AG10803 (cell line): ENCODE measurements at places on chromosomes 3 and 15.

- peak; percentile 39 for DNase-seq
Observed at GRCh38 chr3:184289426-184289938, 9.6 kb upstream of the PSMD2 start.

GRCh38 chr3:38545983-38546382 is 49.8 kb downstream of the EXOG start:
- no peak for DNase-seq

GRCh38 chr15:23539892-23540291 is 25.6 kb upstream of the MKRN3 start:
- DNase-seq, result no peak

DNA sequence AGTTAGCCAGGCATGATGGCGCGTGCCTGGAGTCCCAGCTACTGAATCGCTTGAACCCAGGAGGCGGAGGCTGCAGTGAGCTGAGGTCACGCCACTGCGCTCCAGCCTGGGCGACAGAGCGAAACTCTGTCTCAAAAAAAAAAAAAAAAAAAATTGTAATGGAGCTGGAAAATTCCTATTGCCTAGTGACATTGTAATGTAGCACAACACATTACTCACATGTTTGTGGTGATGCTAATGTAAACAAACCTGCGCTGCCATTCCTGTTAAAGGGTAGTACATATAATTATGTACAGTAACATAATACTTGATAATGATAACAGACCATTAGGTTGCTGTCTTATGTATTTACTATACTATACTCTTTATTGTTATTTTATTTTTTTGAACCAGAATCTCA is 39.1 kb downstream of the KNL1 start:
- DNase-seq, result peak; percentile 44

DNA sequence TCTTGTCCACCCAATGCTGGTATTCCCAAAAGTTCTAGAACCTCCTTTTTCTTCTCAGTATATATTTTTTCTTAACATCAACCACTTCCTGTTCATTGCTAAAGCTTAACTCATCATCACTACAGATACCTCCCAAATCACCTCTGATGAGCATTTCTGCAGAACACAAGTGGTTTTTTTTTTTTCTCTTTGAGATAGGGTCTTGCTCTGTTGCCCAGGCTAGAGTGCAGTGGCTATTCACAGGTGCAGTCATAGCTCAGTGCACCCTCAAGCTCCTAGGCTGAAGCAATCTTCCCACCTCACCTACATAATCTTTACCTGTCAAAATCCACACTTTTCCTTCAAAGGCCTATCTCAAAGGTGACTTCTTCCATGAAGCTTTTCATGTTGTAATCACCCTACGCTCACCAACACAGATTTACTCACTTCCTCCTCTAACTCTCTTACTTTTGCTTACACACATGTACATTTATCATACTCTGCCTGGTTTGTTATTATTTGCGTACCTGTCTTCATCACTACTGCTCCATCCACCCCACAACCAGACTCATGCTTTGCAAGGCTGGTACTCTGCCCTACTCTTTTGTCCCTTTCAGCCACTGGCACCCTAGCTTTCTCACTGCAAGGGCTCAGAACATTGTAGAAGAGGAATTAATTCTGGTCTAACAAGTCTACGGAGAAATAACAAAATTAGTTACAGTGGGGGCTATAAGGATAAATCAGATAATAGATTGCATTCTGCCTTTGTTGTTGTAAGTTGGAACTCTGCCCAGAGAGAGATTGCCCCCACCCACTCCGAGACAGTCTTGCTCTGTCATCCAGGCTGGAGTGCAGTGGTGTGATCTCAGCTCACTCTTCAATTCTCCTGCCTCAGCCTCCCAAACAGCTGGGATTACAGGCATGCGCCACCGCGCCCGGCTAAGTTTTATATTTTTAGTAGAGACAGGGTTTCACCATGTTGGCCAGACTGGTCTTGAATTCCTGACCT is 27.5 kb downstream of the HERC1 start:
- DNase-seq, result no peak

- DNase-seq, result no peak
Observed at GRCh38 chr3:139611528-139611927, 66.2 kb downstream of the NMNAT3 start.

- no peak for DNase-seq
Observed at GRCh38 chr3:15977090-15977489, 179.3 kb upstream of the ANKRD28 start.

- peak; percentile 63 for DNase-seq
Observed at GRCh38 chr3:185253645-185254410, at the start of gene EHHADH. TSS of gene EHHADH (minus strand) at chr3:185254049. CDS start at chr3:185254022, 27 bp downstream.

- no peak for DNase-seq
Observed at GRCh38 chr15:42408178-42408577, 48.9 kb downstream of the CAPN3 start.

- peak; percentile 61 for DNase-seq
Observed at GRCh38 chr3:134883697-134884385, 88.8 kb downstream of the EPHB1 start.

DNA sequence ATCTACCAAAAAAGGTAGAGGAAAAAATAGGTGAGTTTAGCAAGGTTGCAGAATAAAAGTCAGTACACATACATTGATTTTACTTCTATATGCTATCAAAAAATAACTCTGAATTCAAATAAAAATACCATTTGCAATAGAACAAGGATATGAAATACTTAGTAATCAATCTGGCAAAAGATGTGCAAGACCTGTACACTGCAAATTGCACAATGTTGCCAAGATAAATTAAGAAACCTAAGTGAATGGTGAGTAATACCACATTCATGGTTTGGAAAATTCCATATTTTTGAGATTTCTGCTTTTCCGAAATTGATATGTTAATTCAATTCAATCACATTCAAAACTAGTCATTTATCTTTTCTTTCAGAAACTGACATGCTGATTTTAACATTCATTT is 464.8 kb downstream of the EPHA3 start:
- DNase-seq, result no peak

- DNase-seq, result no peak
Observed at GRCh38 chr3:12830785-12831156, 10.6 kb downstream of the RPL32 start.

DNA sequence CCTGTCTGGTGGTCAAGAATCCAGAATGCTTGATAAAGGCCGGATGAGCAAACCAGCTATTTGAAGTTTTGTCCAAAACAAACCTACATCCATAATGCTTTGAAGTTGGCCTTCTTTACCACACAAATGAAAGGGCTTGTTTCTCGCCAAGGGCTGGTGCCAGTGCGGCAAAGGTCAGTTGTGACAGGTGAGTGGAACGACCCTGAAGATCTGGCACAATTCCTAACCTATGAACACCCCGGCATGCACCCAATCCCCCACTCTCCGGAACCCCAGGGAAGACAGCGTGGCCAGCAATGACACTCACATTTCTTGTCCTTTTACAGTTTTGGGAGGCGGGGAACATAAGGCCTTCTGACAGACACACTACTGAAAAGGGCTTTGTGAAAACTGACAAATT is 90.6 kb downstream of the ATP10A start:
- no peak for DNase-seq

DNA sequence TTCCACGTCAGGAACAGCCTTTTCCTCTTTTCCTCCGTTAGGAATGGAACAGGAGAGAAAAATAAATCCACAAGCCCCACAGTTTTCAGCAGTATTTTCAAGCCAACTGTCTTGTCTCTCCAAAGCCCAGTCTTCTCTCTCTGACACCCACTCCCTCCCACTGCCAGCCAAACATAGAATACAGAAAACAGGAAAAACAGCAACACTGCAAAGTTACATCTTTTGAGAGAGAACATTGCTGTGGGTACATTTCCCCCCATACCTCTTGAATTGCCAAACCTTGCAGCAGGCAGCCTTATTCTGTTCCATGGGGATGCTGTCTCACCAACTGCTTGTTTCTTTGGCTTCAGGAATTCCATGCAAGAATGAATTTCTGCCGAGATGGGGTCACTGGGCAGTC is 355.7 kb upstream of the UMPS start:
- no peak for DNase-seq

DNA sequence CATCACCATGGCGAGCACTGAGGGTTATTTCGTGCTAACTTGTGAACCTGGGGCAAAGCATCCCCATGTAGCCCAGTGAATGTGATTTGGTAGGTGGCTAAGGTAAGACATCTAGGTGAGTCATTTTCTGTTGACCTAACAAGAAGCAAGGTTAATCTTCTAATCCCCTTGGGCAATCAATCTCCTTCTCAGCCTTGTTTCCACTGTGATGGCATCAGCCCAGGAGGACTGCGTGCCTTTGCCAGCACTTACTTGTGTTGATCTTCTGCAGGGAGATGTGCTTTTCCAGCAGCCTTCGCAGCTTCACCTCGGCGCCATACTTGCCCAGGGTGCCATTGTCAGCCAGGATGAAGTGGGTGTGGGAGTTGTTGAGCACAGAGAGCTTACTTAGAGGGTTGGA is 35.7 kb downstream of the TRPM1 start:
- DNase-seq, result no peak

- peak; percentile 96 for DNase-seq
Observed at GRCh38 chr3:160399125-160400029, at the start of the genes IFT80 and SMC4. TSS of gene IFT80 (minus strand) at chr3:160399225. CDS start at chr3:160384600, 14,625 bp downstream. TSS of gene SMC4 (plus strand) at chr3:160399650. CDS start at chr3:160400827, 1,177 bp downstream.

DNA sequence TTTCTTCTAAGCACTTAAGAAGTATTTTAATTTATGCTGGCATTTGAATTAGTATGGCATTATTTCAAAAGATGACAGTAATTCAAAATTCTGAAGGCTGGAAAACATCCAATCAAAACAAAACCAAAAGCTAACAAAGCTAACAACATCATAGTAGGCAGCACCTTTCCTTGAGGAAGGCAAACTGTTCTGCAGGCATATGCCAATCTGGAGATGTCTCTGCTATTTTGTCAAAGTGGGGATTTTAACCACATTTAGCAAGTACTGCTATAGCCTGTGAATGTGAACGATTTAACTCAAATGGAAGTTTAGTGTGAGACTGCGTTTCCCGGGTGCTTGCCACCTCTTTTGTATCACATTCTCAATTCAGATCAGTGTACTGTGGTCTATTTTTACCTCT is 16.7 kb upstream of the GABRA5 start:
- no peak for DNase-seq

- peak; percentile 89 for DNase-seq
Observed at GRCh38 chr15:35141743-35142471, 56.8 kb upstream of the NANOGP8 start.

- peak; percentile 71 for DNase-seq
Observed at GRCh38 chr15:29821416-29822099, 710 bp downstream of the TJP1 start.

DNA sequence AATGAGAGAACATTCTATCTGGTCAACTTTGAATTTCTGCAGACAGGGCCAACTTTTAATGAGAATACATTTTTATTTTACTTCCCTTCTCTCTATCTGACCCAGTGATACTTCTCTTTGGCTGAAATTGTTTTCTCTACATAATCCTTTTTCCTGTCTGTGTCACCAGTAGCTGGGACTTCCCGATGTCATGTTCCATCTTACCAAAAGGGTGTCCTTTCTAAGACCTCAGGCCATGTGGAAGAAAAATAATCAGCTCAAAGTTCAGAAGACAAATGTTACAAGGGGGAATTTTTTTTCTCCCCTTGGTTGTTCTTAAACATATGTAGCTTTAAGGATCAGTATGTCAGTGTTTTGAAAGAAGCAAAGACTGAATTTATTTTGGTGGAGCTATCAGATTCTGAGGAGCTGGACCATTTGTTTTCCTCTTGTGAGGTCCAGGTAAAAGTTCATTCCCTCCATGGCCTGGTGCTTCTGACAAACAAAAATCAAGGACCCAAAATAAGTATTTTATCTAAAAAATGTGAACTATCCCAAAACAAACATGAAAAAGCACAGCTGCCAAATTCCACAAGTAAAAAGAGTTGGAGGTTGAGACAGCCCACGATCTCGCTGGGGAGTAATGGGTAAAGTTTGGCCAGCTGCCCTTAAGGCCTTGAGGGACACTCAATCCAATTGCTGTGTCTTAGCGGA is 859.4 kb upstream of the NR2F2 start:
- no peak for DNase-seq

DNA sequence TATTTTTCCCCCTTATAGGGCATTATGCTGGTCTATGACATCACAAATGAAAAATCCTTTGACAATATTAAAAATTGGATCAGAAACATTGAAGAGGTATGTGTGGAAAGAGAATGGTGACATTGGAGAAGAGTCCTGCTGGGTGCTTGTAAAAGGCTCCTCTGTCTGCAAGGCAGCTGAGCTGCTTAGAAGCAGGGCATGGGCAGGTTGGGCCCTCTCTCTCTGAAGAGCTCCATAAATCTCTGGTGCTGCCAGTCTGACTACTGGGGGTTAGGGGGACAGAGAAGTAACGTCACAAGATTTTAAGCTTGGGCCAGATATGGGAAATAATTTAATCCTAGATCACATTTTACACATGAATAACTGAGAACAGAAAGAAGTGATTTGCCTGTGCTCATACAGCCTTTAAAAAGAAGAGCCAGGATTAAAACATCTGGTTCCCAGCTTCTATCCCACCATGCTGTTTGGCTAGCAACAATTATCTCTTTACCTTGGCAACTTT is 21.9 kb upstream of the APH1B start:
- DNase-seq, result no peak

DNA sequence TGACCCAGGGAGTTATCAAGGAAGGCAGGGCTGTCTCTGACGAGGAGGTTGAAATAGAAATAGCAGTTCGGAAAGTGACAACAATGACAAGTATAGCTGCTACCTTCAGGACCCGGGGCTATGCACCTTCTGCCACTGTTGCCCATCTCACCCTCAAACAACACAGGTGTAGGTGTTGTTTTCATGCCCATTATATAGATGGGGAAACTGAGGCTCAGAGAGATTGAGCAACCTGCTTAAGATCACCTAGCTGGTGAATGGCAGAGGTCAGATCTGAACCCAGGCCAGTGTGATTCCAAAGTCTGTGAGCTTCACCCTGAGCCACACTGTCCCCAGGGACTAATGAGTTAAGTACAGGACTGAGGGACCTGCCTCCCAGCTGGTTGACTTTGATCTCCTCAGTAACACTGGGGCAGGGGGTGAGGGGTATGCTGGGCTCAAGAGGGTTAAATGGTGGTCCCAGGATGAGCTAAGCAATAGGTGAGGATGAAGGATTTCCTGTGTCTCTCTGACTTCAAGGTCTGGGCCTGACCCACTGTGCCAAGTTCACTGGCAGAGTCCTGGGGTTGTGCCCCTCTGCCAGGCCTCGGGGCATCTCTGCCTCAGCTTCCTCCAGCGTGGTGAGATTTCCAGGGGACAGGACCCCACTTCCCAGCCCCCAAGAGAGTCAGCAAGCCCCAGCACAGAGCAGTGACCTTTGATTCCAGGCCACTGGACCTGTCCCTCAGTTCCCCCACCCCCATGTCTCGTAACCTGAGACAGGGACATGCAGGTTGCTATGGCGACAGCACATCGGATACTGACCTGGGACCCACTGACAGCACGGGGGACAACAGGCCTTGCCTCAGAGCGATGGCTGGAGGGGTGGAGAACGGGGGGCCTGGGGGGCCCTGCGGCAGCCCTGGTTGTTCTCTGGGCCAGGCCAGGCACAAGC is 35.0 kb downstream of the ATP2B2 start:
- no peak for DNase-seq

DNA sequence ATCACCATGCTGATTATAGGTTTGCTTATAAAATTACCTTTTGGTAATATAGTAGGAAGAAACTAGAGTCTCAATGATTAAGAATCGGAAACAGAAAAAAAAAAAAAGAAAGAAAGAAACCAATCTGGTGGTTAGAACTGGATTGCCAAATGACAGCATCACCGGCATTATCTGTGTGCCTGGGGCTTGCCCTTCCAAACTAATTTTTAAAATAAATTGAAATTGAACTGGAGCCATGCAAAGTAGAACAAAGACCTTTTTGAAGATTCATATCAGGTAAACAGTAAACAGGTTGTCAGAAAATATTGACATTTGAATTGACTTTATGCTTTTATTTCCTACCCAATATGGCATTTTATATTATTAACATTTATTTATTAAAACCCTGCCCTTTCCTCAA is 11.2 kb upstream of the CPB1 start:
- DNase-seq, result no peak

GRCh38 chr3:111538111-111538510 is 3.9 kb upstream of the CD96 start:
- DNase-seq, result no peak
